Daoy (cell line): ENCODE measurements at places on chromosomes 4 and X. TPM values are rescaled to one million over a fixed set of nuclear protein-coding genes. Genes with fewer than 3 reads are reported as not detected.

The ASMT gene
- total RNA-seq, result not detected in 2 replicates

The BMPR1B gene
- 1.7 and 2.0 TPM in 2 replicates for total RNA-seq

The CHRNA9 gene
- 9.9 and 11.3 TPM in 2 replicates for total RNA-seq

The OCIAD1 gene
- total RNA-seq, result 145 and 147 TPM in 2 replicates

The PLXNB3 gene
- total RNA-seq, result 0.97 and 1.0 TPM in 2 replicates

The USP17L13 gene
- total RNA-seq, result not detected in 2 replicates

The HTN1 gene
- total RNA-seq, result not detected in 2 replicates

The NR3C2 gene
- 0.34 TPM in 1 of 2 replicates, not detected in the other for total RNA-seq

The ARX gene
- total RNA-seq, result not detected in 2 replicates

The NPY2R gene
- not detected in 2 replicates for total RNA-seq

The TRIM75 gene
- total RNA-seq, result not detected in 2 replicates

The FGF2 gene
- 4.2 and 5.5 TPM in 2 replicates for total RNA-seq

The HTR2C gene
- 0.83 and 0.86 TPM in 2 replicates for total RNA-seq

The AWAT2 gene
- total RNA-seq, result not detected in 2 replicates

The SLC6A8 gene
- 6.3 and 7.5 TPM in 2 replicates for total RNA-seq

DNA sequence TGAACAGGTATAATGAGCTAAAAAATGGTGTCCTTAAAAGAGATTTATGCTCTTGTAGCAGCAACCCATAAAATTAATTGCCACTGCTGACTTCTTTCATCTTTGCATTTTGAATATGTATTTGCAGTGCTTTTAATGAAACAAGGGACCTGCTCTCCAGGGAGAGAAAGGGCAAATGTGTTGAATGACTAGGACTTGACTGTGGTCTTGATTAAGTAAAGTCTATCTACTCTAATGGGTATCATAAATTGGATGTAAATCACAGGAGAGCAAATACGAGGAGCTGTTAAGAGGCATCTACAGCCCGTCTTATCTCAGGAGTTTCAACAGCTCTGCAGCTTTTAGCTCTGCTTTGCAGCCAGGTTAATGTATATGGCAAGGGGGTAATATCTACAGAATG is 216.4 kb downstream of the PALLD start:
- no peak for DNase-seq

DNA sequence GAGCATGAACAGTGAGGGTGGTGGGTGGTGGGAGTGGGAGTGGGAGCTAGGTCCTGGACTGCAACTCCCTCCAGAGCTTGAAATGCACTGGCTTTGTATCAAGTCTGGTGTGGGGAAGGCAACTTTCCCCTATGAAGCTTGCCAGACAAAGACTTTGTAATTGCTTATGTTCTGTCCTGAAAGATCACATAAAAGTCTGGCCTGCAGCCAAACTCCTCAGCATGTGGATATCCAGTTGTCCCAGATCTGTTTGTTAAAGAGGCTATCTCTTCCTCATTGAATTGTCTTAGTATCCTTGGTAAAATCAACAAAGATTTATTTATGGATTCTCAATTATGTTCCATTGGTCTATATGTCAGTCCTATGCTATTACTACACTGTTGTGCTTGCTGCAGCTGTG is 607.9 kb downstream of the GLUD2 start:
- no peak for DNase-seq

DNA sequence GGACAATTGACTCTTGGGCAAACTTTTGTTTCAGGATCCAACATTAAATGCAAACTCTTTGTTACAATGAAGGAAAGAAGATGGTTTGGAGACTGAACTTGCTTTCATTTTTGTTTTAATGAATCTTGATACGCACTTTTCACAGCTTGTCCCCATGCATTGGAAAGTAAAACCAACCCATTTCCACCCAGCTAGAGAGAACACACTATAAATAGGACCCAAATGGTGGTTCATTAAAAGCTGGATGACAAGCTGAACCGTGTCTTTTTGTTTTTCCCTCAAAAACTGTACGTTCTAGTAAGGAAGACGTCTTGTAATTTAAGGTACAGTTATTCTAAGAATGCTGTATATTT is 95.3 kb upstream of the EGFL6 start:
- DNase-seq, result no peak

DNA sequence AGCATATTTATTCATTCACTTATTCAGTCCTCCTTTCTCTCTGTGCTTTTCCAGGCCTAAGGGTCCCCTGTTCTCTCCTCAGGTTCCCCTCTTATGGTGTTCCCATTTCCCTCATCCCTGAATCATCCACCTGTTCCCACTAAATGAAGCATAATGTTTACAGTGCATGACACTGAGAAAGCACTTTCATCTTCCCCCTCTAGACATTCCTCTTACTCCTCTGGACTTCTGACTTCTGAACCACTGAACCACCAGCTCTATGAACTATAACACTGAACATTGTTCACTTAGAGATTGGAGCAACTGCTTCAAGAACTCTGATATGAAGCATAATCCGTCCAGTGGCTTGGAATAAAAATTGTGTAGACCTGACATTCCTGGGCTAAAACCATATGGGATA is 59.5 kb downstream of the CD38 start:
- DNase-seq, result no peak

DNA sequence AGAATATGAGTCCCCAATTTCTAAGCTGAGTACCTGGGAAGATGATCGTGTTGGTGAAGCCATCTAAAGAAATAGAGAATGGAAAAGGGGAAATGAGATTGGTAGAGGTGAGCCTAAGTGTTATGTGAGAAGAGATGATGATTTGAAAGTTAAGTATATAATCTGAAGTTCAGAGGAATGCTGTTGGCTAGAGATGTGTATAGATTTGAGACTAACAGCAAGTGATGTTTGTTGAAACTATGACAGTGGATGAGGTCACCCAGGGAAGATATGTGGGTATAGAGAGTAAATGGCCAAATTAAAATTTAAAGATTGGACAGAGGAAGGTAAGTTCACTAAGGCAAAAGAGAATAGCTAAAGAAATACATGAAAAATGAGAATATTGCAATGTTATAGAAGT is 324.2 kb downstream of the MAPK10 start:
- DNase-seq, result no peak

DNA sequence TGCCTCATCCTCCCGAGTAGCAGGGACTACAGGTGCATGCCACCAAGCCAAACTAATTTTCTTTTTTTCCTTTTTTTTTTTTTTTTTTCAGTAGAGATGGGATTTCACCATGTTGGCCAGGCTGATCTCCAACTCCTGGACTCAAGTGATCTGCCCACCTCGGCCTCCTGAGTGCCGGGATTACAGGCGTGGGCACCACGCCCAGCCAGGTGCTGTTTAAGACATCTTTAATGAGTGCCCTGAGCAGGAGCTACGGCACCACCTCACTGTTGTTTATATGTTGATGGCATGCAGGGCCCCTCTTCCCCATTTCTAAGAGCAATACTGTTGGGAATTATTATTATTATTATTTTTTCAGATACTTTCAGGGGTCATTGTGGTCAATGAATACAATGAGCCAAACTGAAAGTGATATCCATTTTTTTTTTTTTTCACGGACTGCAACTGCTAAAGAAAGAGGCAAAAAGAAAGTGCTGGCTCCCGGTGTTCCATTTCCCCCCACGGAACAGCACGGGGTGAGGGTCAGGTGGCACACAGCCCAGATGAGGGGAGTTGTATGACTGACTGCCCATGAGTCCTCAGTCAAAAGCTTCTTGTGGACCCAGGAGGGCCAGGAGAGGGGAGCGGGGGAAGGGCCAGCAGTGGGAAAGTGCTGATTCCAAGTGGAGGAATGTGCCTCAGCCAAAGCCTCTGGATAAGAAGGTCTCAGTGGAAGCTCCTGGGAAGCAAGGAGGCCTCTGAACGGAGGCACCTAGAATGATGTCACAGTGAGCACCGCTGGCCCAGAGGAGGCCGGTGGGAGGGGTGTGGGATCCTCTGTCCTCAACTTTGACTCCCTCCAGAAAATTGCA is 101.8 kb upstream of the HPF1 start:
- DNase-seq, result no peak

DNA sequence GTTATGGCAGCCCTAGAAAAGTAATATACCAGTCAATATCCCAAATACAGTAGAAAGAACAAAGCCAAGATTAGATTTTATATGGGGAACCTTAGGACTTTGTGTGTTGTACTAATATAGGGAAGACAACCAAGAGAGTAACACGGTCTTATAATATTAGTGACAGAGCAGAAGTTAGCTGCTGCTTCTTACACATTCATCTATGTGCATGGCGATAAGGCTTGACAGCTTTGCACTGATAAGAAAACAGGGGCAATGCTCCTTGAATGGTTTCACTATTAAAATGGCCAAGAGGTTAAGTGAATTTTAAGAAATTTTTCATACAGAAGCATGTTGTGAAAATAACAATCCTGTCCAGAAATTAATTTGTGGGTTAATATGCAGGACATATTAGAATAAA is 521.6 kb downstream of the CCSER1 start:
- DNase-seq, result no peak

- no peak for DNase-seq
These were observed 67.4 kb upstream of the GBA3 start for GRCh38 chr4:22625311-22625710.

DNA sequence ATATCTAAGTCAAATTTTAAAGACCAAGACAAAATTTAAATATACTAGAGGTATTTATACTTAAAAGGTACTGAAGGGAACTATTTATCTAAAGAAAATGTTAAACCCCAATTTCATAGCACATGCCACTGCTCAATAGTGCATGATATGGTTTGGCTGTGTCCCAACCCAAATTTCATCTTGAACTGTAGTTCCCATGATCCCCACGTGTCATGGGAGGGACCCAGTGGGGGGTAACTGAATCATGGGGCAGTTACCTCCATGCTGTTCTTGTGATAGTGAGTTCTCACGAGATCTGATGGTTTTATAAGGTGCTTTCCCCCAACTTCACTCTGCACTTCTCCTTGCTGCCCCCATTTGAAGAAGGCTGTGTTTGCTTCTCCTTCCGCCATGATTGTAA is 32.3 kb downstream of the MAML3 start:
- no peak for DNase-seq

- no peak for DNase-seq
These were observed 1.0 kb upstream of the DCK start for GRCh38 chr4:70992391-70992881.

- DNase-seq, result no peak
These were observed 56.6 kb upstream of the PACRGL start for GRCh38 chr4:20643631-20644030.

DNA sequence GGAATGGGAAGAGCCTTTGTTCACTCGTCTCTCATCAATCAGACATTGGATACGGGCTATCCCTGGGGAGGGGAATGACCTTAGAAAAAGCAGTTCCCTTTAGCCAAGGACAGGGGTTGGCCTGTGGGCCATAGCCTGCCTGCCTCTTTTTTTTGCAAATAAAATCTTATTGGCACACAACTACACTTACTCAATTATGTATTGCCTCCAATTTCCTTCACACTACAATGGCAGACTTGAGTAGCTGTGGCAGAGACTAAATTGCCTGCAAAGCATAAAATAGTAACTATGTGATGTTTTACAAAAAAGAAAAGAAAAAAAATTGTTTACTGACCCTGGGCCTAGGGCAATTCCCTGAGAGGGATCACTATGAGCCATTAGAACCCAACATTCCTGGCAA is 23.4 kb downstream of the PPP1R2C start:
- no peak for DNase-seq
